ENCODE measurements at places on chromosomes 5 and 9.

GRCh38 chr5:116242343-116242742, 157.5 kb downstream of the COMMD10 start:
- peak; percentile 41 for DNase-seq

GRCh38 chr5:156328161-156328560, 1.2 kb downstream of the SGCD start:
- no peak for DNase-seq

GRCh38 chr5:146076455-146076854, 28.9 kb downstream of the PLAC8L1 start:
- no peak for DNase-seq

DNA sequence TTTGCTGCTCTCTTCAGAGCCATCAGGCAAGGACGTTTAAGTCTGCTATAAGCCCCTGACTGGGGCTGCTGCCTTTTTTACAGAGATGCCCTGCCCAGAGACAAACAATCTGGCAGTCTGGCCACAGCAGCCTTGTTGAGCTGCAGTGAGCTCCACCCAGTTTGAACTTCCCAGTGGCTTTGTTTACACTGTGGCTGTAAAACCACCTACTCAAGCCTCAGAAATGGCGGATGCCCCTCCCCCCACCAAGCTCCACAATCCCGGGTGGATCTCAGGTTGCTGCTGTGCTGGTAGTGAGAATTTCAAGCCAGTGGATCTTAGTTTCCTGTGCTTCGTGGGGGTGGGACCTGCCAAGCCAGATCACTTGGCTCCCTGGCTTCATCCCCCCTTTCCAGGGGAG, 59.7 kb upstream of the SNCAIP start:
- no peak for DNase-seq

GRCh38 chr9:134624137-134624591, 17.4 kb upstream of the COL5A1 start:
- DNase-seq: no peak

DNA sequence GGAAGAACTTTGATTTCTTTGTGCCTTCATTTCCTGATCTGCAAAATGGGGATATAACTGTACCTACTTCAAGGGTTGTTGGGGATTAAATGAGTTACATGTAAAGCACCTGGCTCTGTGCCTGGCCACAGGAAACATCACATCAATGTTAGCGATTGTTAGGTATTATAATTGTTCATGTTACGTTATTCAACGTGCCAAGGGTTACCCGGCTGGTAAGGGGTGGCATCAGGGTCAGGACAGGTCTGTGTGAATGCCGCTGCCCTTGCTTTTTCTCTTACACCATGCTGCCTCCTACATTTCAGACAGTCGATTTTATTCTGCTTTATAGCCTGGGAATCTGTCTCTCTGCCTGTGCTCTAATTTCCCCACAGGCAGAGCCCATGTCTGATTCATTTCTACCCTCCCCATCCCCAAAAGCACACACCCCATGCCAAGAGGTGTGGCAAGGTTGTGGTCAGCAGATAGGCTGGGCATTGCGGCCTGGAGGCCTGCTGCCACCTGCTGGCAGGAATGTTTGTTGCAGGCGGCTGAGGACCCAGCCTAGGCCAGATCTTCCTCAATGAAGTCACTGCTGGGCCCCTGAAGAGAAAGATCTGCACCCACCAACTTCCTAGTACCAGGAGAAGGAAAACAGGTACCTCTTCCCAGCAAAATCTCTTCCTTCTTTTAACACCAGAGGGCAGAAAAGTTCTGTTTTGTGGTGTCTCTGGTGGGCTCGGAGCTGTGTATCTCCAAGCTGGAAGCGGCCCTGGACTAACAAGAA, 5.3 kb downstream of the ANKS6 start:
- peak; percentile 68 for DNase-seq

DNA sequence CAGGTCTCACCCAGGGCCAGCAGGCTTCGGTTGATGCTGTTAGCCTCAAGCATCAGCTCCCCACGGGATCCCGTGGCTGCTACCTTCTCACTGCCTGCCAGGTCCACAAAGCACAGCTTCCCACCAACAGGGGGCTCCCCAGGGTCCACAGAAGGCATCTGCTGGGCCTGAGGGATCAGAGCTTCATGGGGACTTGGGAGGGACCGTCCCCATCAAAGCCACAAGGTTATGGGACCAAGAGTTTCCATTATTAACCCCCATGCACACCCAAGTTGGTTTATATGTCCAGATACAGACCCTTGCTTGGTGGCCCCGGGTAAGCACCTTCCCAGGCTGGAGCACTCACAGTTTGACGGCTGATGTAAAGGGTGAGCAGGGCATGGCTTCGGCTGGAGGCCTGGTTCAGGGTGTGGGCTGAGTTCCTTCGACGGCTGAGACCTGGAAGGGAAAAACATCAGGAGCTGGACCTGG, 3.0 kb downstream of the KIF12 start:
- no peak for DNase-seq

- DNase-seq: no peak
Measured at GRCh38 chr5:132296412-132297016, 2.3 kb downstream of the SLC22A4 start.

DNA sequence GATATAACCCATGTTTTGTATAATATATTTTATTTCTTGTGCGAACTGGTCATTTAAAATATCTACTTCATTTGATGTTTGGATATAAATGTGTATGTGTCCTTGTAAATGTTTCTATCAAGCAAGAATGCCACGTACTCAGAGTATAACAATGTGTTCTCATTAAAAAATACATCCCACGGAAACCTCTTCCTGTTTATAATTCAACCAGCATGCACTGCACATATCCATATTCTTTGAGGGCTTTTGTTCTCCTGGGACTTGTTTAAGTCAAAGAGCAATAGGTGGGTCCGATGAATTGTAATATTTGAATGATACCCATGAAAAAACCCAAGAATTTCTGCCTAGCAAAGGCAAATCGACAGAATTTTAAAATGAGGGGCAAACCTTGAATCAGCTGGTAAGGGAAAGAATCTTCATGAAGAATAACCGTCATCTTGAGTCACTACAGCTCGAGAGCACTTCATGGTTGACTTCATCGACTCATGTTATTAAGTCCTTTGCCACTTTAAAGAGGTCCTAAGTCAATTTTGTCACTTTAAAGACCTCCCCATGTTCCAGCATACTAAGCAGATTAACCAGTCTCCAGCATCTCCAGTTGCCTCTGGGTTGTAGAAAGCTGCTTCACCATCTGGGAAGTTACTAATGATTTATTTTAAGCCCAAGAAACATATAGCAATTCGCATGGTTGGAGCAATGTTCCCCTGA, 80.6 kb downstream of the NPR3 start:
- no peak for DNase-seq

DNA sequence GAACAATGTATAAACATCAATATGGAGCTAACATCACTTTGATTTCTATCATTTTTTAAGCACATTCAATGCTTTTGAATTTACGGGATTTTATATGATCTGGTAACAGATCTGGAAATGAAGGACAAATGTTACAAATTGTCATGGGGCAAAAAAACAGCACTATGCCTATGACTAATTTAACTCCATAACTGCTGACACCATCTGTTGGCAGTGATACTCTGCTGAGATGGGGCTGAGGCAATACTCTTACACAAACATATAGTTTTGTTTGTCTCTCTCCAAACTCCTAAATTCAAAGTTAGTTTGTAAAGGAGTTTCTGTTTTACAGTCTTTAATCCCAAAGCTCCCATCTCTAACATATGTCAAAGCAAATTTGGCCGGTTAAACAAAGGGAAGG, 132.5 kb upstream of the FER start:
- DNase-seq: peak; percentile 46

All from retinal pigment epithelial cell (primary cell).